Colonic mucosa (tissue), 4 donors: ENCODE measurements at places on chromosomes 12 and 14.

GRCh38 chr14:35632271-35632670 lies 98.3 kb downstream of the INSM2 start:
- DNase-seq, result no peak

GRCh38 chr14:53613404-53614253 lies 343.0 kb downstream of the BMP4 start:
- DNase-seq, result peak; percentile 39

- no peak for DNase-seq
Measured at GRCh38 chr12:19489168-19489567, 49.9 kb downstream of the AEBP2 start.

- DNase-seq, result no peak
Measured at GRCh38 chr14:58783792-58784511, 146.2 kb downstream of the DACT1 start.

DNA sequence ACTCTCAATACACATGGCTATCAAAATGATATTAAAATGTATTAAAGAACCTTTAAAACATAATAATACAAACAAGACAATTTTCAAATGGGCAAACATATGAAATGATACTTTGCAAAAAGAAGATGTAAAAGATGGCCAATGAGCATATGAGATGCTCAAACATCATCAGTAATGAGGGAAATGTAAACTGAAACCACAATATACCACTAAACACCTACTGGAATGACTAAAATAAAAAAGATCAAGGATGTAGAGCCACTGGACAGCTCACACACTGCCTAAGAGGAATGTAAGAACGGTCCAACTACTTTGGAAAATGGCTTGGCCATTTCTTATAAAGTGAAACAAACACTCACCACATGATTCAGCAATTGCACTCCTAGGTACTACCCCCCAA lies 97.2 kb upstream of the BBS10 start:
- DNase-seq, result no peak

DNA sequence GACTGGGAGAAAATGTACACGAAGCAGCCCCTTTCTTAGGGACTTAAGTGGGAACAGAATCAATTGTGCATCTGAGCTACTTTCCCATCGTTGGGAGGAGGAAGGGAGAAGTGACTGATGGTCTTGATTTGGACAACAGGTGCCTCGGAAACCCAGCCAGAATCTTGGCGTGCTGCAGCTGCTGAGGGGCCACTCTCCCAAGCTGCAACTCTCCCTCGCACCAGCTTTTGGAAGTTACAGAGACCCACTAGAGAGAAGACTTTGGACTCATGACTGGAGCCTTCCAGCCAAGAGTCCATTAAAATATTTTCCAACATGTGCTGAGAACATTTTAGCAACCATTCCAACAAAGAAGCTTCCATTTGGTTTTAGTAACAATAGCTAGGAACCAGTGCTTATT lies 52.3 kb downstream of the GNS start:
- DNase-seq, result no peak

DNA sequence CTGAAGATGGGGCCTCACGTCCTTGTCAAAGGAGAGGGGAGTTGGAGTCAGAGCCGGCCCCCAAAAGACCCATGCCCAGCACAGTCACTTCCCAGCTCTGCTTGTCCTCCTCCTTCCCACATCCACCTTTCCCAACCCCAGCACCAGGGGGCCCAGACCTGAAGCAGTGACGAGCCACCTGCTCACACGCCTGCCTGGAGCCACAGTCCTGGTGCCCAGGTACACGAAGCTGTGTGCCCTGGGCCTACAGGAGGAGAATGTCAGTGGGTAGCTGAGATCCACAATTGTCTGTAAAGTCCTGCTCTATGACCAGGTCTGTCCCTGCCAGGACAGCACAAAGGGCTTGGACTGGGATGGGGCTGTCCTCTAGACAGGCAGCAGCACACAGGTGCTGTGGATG lies 126.8 kb upstream of the PZP start:
- no peak for DNase-seq
